ENCODE measurements at places on chromosomes 6 and 20. TPM values are rescaled to one million over a fixed set of nuclear protein-coding genes. Genes with fewer than 3 reads are reported as not detected.
A peak's percentile ranks its signal among the peaks of the same experiment; 100 is the strongest.

Gene KHDC1L
- total RNA-seq, result not detected

GRCh38 chr6:3671382-3671781, 80.1 kb downstream of the PXDC1 start:
- DNase-seq, result no peak
- H3K4me1 ChIP-seq, result no peaks in the 10 kb centered on the region
- no peaks in the 10 kb centered on the region for H3K36me3 ChIP-seq
- H3K27me3 ChIP-seq, result no peaks in the 10 kb centered on the region
- H3K4me3 ChIP-seq, result no peak overlapping the region

DNA sequence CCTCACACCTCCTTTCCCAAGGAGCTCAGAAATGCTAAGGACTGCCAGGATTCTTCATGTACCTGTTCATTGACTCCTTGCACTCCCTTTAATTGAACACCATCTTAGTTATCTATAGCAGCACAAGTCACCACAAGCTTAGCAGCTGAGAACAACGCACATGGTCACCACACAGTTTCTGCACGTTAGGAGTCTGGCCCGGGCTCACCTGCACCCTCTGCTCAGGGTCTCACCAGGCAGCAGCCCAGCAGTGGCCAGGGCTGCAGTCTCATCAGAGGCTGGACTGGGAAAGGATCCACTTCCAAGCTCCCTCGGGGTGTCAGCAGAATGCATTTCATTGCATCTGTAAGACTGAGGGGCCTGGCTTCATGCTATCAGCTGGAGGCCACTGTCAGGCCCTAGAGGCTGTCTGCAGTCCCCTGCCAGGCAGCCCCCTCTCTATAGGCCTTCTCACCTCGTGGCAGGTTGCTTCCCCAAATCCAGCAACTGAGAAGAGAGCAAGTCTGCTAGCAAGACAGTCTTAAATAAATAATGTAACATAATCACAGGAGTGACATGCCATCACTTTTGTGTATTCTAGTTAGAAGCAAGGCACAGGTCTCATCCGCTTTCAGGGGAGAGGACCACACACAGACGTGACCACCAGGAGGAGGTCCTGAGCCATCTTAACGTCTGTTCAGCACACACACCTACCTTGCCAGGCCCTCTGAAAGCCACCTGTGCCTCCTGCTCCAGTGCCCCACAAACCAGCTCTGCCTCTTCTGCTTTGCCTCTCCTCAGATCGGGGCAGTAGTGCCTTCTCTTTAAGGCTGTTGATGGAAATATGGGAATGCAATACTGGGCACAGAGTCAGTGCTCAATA, 165.2 kb upstream of the CST7 start:
- no peak overlapping the region for H3K4me3 ChIP-seq
- peak; percentile 30 for DNase-seq
- H3K27me3 ChIP-seq, result no peaks in the 10 kb centered on the region
- no peaks in the 10 kb centered on the region for H3K4me1 ChIP-seq

Gene HDGFL1
- total RNA-seq, result not detected

Gene RNF39
- not detected for total RNA-seq

All from stomach (tissue), 19 donors.